ENCODE measurements at places on chromosomes 16 and 17. TPM values are rescaled to one million over a fixed set of nuclear protein-coding genes. Genes with fewer than 3 reads are reported as not detected.

- no peak for DNase-seq
Observed at GRCh38 chr17:82920715-82921114, 80.9 kb upstream of the ZNF750 start.

GRCh38 chr16:77663711-77664110 is 58.6 kb upstream of the NUDT7 start:
- DNase-seq: no peak

- DNase-seq: no peak
Observed at GRCh38 chr17:37661400-37662014, 18.3 kb upstream of the DDX52 start.

GRCh38 chr16:55047903-55048497 is 117.3 kb downstream of the IRX5 start:
- no peak for DNase-seq

- peak; percentile 78 for DNase-seq
Observed at GRCh38 chr17:81396722-81397313, 1.6 kb downstream of the BAHCC1 start.

GRCh38 chr17:45948881-45949624 is 50.0 kb upstream of the STH start:
- peak; percentile 87 for DNase-seq

DNA sequence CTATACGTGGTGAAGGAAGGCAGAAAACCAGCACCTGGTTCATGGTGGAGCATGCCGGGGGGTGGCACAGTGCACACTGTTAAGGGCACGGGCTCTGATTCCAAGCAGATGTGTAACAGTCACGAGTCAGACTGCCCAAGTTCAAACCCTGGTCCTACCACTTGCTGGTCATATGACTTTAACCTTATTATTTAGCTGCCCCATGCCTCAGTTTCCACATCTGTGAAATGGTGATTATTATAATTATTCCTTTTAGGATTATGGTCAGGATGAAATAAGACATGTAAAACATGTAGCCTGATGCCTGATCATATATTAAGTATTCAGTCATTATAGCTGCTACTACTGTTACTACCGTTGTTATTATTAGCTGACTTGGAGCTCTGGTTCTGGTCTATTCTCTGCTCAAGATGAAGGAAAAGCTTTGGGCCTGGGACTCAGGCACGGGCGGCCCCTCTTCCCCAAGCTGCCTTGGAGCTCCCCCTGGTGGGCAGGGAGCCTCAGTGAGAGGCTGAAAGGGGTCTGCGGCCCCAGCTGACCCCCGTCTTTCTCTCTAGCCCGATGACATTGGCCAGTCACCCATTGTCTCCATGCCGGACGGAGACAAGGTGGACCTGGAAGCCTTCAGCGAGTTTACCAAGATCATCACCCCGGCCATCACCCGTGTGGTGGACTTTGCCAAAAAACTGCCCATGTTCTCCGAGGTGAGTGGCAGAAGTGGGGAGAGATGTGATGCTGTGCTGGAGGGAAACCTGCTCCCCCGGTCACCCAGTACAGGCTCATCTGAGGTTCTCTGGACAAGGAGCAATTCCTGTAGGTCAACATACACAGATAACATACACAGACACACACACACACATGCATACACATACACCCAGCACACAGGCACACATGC is 14.0 kb downstream of the NR1D1 start:
- DNase-seq: peak; percentile 87

DNA sequence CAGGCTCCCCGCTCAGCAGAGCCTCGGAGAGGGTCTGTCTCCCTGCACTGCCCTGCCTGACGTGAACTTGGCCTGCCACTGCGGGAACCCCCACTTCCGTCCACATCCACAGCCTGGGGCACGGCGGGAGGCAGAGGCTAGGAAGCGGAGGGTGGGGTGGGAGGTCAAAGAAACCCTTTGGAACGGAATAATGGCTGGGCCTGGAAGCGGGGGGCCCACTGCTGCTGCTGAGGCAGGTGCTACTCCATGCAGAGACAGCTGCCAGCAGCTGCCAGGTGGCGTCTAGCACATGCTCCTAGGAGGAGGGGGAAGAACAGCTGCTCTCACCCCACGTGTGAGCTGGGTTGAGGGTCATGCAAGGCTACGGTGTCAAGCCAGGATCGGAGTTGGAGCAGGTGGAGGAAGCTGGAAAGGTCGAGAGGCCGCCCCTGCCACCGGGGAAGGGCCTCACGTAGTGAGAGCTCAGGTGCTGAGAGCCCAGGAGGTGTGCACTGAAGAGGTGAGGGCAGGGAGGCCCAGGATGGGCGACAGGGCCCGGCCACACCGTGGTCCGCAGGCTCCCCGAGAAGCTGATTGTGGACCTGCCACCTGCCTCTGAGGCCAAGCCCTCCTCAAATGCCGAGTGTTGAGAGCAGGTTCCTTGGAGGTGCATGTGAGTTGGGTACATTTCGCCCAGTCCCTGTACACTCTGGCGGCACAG is 9.8 kb downstream of the FSCN2 start:
- no peak for DNase-seq

DNA sequence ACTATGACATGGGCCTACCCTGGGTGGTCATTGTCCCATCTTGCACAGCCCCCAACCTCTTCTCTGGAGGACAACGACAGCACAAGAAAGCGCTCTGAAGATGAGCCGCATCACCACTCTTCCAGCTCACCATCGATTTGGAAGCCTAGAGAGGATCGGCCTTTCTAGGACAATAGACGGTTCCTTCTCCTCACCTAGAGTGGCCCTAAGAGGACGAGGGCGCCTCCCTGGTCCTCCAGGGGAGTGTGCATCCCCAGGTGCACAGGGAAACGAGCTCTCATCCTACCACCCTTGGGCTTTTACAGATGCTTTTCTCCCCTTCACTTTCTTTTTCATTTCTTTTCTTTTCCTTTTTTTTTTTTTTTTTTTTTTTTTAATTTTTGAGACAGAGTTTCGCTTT is 20.3 kb upstream of the SLC52A1 start:
- DNase-seq: no peak

DNA sequence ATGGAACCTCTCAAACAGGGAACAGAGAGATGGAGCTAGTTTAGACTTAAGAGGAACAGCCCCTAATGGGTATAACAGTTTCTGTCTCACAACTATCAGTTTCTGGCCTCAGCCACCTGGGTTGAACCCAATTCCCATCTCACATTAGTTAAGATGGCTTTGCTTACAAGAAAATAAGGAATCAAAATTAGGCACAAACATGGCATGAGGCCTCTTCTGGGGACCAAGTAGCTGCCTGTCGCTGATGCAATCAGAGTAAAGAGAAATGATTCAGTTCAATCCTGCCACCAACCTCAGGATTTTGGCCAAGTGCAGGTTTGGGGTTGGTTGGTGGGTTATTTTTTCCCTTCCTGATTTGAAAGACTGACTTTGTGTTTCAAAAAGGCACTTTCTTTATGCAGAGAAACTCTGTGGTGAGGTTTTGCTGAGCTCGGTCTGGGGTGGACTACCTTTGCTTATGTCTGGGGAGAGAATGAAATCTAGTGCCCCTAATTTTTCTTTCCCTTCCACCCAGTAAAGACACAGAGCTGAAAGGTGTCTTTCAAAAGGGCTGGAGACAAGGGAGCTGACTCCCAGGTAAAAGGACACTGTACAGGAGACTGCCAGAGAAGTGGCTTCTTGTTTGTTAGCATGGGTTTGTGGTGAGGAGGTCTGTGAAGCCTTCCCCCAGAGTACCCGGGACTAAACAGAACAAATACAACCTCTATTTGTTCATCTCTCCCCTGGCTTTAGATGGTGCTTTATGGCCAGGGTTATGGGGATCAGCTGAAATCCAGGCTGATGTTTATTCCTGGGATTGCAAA is 44.8 kb upstream of the NFAT5 start:
- DNase-seq: peak; percentile 69

GRCh38 chr17:36510636-36511035 is 24.0 kb downstream of the MYO19 start:
- no peak for DNase-seq

GRCh38 chr16:12447556-12447955 is 356.1 kb downstream of the CPPED1 start:
- no peak for DNase-seq

DNA sequence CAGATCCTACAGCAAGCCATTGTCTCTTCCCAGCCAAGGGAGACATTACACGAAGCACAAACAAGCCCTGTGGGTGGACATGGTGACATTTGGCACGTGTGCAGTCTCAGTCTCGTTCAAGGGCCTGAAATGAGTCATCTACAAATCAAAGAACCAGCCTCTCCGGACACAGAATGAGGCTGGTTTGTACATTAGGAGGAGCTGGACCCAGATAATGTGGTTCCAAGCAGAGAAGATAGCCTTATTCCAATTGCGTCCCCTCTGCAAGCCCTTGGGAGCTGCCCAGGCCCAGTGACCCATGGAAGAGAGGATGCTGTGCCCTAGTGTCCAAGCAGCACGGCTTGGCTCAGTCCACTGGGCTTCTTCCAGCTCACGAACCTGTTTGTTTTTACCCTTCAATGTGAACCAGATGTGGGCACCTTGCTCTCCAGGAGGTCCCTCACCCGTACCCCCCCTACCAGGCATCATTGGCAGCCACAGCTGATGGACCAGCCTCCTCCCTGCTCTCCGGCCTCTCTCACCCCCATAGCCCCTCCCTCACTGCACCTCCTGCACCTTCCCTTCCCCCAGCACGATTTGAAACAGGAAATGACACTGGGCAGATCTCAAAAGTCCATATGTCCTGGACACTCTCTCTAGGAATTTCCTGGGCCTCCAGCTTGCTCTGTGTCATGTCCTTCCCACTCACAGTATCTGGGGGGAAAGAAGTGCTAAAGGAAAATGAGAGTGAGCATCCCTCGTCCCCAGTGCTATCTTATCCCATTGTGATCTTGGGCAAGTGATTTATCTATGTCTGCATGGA is 26.2 kb downstream of the KPNA2 start:
- DNase-seq: no peak

GRCh38 chr17:44071772-44072171 is 1.2 kb downstream of the G6PC3 start:
- no peak for DNase-seq

DNA sequence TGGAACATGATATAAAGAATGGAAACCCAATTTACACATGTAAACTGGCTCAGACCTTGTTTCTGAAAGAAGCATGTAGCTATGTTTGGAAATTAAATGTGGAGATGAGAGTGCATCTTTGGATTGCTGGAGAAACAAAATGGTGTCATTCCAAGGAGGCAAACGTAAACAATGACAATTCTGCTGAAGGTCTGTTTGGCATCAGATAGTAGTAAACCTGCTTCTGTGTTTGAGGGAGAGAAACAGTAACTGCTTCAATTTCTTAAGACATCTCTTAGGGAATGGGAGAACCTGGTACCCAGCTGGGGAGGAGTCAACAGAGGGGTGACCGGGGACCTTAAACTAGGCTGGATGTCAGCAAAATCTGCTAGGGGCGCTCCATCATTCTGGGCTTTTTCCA is 23.5 kb downstream of the GPRC5B start:
- no peak for DNase-seq

GRCh38 chr17:42050393-42051012 is at the start of gene C17orf113:
Gene C17orf113 (minus strand): TSS chr17:42050601. CDS start chr17:42043376, 7,225 bp downstream.
- peak; percentile 80 for DNase-seq

DNA sequence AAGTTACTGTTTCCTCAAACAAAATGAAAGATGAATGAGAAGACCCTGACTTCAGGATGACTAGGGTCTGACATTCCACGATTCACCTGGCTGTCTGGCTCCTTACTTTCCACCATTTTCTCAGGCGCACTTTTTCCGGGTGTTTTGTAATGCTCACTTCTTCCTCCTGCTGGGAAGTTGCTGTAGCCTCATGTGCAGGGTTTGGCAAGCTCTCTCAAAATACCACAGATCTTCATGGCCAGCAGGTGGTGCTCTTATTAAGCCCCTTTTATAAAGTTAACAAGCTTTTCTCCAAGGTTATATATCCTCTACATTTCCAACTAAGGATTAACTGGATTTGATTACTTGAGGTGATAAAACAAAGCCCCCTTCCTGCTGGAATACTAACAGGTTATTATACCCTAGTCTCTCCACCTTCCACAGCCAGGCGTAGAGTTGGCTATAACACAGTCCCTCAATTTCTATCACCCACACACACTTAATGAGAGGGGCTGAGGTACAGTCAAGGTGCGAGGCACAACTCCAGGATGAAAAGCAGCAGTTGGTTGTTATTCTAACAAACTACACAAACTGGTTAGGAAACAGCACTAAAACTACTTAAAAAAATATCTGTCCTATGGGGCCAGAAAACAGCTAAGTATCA is 45.4 kb downstream of the STH start:
- peak; percentile 82 for DNase-seq

GRCh38 chr17:58533616-58534188 is 19.3 kb upstream of the MTMR4 start:
- no peak for DNase-seq

DNA sequence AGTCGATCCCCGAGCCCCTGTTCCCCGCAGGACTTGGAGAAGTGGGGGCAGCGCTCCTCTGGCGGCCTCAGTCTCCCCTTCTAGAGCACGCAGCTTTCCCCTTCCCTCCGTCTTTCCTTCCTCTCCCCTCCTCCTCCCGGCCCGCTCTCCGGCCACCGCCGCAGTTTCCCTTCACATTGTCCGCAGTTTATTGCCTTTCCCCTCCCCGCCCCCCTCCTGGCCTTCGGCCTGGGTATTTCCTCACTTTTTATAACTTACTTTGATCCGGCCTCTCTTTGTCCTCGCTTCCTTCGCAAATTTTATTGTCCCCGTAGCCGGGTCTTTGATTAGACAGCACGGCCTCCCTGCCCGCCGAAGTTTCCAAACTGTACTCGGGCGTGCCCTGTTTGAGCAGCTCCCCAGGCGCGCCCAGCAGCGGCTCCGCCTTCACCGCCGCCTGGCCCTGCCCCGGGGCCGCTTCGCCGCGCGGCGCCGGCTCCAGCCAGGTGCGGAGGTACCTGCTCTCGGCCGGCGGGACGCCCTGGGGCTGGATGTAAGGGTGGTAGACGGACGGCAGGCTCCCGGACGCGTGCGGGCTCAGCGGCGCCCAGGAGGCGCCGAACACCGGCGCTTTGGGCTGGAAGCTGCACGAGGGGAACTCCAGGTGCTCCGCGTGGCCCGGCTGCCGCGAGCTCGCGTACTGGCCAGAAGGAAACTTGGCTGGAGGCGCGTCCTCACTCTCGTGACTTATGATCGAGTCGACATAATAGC is 488 bp downstream of the HOXB9 start:
- DNase-seq: peak; percentile 81

DNA sequence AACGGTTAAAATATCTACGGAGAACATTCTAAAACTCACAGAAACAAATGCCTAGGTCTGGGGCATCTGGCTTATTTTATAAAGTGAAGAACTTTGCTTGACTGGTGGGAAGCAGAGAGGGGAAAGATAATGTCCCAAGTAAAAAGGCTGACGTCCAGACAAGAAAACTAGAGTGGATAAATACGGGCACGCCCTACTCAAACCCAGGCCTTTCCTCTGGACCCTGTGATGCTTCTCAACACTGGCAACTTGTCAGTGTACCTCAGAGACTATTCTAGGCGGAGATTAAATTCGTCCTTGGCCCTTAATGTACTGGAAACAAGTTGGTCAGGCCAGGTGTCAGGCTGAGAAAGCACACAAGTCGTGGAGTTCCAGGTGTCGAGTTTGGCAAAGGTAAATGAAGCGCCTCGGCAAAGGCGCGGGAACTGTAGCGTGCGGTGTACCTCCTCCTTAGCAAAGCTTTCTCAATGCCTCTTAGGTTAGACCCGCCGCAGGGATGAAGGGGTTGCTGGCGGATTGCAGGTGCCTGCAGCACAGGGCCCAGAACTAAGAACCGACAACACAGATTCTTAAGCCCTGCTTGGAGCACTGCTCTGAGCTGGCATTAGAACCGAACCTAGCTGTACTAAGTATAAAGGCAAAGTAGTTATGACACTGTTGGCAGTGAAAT is 668 bp upstream of the UNK start:
- no peak for DNase-seq

SPATA32 gene
- total RNA-seq: 0.28 TPM

GRAP gene
- total RNA-seq: 9.7 TPM

EXOC3L1 gene
- 0.12 TPM for total RNA-seq

FOXF1 gene
- total RNA-seq: not detected

NOXO1 gene
- total RNA-seq: not detected

NMRAL1 gene
- 34.5 TPM for total RNA-seq

PRSS53 gene
- 4.3 TPM for total RNA-seq

TMEM204 gene
- total RNA-seq: 20.8 TPM

CA4 gene
- not detected for total RNA-seq

Data from activated CD4-positive, alpha-beta T cell treated with anti-CD3 and anti-CD28 coated beads, Interleukin-2, amount 10 ng/mL, durations not matched to agents 24 days and 14 days (primary cell).